Germinal center (tissue), 1 donor: ENCODE measurements at places on chromosomes 3 and 15.

GRCh38 chr3:127049393-127049792 lies 66.5 kb downstream of the PLXNA1 start:
- DNase-seq = no peak

- DNase-seq = no peak
Observed at GRCh38 chr3:60764870-60765269, 486.4 kb downstream of the FHIT start.

DNA sequence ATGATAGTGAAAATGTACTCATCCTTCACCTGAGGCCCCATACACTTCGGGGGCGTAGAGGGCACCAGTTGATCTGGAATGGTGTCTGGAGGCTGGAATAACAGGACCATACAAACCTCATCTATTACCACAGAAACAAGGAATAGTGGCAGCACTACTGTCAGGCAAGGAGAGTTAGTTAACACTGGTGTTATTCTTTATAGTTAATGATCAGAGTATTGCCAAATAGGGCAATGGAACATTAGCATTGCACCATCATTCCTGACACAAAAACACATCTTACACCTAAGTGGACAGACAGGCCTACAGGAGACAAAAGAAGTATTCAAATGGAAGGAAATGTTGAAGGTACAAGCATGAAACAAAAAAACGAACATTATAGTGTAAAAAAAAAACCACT lies 137.0 kb upstream of the UBP1 start:
- no peak for DNase-seq

- no peak for DNase-seq
Observed at GRCh38 chr3:166302331-166302730, 465.1 kb upstream of the BCHE start.

DNA sequence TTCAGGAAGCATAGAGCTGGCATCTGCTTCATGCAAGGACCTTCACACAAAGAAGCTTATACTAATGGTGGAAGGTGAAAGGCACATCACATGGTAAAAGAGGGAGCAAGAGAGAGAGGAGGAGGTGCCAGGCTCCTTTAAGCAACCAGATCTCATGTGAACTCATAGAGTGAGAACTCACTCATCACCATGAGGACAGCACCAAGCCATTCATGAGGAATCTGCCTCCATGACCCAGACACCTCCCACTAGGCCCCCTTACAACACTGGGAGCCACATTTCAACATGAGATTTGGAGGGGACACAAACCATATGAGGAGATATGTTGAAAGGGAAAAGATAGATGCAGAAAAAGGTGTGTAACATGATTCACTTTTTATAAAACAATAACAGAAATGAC lies 48.4 kb upstream of the TLE3 start:
- no peak for DNase-seq

- DNase-seq = peak; percentile 5
Observed at GRCh38 chr3:106206146-106206545, 337.3 kb upstream of the CBLB start.
